ENCODE measurements at places on chromosomes 2 and 18.

- no peak for DNase-seq
These were observed 8.8 kb downstream of the PELI1 start for GRCh38 chr2:64135421-64135820.

DNA sequence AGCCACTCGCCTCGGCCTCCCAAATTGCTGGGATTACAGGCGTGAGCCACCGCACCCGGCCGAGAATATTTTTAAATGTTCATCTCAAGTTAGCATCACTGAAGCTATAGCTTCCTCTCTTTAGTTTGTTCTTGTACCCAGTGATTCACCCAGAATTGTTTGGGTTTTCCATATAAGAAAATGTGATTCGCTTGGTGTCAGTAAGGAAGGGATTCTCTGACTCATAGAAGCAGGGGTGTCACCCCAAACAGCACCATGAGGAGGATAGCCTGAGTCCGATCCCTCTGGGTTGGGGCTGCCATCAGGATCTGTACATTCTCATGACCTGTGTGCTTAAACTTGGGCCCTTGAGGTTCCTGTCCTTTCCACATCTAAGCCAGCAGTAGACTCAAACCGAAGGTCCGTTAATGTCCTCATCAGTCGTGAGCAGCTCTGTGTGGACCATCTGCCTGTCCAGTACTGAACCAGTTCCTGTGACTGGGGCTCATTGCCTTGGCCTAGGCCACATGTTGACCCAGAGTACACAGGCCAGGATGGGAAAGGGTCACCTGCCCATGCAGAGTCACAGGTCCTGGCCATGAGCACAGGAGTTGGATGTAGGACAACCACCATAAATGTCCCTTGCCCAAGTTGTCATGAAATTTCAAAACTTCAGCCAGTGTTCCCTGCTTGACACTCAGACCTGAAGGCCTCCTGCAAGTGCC is 311.9 kb downstream of the GBX2 start:
- no peak for DNase-seq

GRCh38 chr2:209872675-209873074 is 101.0 kb downstream of the UNC80 start:
- DNase-seq, result no peak

GRCh38 chr2:189248141-189248540 is 68.6 kb upstream of the COL5A2 start:
- no peak for DNase-seq

DNA sequence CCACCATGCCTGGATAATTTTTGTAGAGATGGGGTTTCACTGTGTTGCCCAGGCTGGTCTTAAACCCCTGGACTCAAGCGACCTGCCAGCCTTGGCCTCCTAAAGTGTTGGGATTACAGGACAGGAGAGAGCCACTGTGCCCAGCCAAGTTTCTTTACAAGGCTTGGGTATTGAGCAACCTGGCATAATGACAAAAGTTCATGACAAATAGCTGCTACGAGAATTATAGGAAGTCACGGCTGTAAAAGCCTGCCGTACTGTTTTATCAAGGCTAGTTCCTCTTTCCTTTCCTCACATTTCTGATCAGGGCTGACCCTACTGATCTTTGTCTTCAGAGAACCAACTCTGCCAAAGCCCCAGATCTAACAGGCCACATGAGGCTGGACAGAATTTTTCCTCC is 490.4 kb upstream of the SPRED2 start:
- no peak for DNase-seq

Measured in B cell (primary cell).